ENCODE measurements at places on chromosomes 1 and 21.

GRCh38 chr1:2148691-2149090 lies 45.9 kb downstream of the FAAP20 start:
- DNase-seq, result no peak

DNA sequence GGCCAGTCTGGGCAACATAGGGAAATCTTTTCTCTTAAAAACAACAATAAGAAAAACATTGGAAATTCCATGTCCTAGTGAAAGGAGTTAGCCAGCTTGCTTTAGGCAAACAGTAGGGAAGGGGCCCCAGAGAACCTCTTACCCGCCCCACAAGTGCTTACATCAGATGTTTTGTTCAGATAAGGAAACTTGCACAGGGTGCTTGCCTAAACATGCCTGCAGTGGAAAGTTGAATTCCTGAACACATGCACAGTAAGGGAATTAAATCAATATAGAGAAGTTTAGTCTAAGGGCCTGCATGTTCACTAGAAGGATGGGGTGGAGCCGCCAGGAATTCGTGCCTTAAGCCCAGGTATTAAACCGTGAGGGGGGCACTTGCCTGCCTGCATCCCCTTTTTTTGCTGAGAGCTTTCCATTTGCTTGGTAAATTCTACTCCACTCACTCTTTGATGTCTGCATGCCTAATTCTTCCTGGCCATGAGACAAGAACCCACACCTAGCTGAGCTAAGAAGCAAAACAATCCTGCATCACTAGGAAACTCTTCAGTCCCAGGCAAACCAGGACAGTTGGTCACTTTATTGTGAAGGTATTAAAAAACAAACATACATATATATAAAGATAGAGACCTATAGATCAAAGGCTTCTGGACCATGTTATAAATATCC lies 499.0 kb downstream of the SIPA1L2 start:
- no peak for DNase-seq

DNA sequence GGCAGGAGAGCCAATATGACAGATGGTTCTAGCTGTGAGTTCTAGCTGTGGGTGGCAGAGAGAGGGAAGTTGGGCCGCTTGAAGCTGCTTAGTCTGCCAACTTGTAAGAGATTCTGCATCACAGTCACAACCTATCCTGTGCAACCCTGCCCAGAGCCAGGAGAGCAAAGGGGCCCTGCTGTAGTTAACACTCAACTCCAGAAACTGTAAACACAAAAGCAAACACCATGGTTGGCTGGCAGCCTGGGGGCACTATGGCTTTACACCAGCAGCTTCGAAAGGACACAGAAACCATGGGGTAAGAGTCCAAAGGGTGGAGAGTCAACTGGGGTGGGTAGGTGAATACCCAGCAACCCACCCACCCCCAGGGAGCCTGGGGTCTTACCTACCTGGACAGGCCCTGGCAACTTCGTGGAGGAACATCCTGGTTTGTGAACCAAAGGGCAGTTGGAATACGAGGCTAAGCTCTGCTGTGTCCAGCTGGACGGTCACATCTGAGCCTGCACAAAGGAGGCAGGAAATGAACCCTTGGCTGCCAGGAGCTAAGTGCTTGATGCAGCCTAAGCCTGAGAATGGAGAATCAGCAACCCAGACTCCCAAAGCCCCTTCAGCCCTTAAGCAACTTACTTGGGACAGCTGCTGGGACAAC lies 6.4 kb downstream of the INPP5B start:
- DNase-seq, result no peak

- DNase-seq, result no peak
Measured at GRCh38 chr1:160376525-160377131, 9.8 kb downstream of the NHLH1 start.

DNA sequence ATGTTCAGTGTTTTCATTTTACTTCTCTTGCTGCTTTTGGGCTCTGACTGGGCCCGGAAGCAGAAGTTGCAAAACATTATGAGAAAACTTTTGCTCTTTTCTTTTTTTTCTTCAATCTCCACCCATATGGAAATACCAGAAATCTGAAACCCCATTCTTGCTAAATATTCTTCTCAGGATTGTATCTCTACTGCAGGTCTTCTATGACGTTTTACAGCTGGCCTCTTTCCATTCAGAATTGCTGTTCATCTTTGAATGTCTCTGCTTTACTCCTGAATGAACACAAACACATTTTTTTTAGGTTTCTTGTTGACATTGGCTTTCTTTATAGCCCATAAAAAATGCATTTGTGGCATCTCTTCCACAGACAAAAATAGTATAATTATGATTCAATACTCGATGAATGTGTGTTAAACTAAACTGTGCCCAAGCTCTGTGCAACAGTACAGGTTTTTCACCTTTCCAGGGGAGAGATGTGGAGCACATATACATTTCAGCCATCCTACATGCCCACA lies 18.8 kb downstream of the PTPRC start:
- no peak for DNase-seq

DNA sequence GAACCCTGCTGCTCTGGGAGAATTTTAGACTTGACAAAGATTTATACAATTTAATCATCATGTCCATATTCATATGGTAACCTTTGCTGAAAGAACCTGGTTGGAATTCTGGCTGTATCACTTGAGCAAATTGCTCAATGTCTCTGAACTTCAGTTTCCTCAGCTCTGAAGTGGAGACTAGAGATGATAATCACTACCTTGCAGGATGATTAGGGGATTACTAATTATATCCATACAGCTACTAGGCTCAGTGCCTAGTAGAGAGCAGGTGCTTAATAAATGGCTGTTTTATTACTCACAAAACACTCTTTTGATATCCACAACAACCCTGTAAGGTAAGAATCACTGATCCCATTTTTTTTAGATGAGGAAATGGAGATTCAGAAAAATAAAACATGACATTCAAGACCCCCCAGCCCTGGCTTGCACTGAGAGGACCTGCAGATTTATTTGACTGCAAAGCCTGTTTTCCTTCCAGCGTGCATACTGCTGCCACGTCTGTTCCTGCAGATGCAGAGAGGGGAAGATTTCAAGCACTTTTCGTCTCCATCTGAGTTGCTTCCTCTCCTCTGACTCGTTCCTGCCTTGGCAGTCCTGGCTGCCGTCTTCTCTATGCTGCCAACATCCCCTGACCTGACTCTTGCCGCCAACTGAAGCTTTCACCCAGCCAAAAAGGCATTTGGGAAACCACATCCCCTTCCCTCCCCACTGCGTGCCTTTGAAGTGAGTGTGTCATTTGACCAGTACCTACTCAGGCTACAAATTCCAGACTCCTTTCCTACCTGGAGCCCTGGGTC lies 203.0 kb downstream of the PLPP3 start:
- no peak for DNase-seq

DNA sequence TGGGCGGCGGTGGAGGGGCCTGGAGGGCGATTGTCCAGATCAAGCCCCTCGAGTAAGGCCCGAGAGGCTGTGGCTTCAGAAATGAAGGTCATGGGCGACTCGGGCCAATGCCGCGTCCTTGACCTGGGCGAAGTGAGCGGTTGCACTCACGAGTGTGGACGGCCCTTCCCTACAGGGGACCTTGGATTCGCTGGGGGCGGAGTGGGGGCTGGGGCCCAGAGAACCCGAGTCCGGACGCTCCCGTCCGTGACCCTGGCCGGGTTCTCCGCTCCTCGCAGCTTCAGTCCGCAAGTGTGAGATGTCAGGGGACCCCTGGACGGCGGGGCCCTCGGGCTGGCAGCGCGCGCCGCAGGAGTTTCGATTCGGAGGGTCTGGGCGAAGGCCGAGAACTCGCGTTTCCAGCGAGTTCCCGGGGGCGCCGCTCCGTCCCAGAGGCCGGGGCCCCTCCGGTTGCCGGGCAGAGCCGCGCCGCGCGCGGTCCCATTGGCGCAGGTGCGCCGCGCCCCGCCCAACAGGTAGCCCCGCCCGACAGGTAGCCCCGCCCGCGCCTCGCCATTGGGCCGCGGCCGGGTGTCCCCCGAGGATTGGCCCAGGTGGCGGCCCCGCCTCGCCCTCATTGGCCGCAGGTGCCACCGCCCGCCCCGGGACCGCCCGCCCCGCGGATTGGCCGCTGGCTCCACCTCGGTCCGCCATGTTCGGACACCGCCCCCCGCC lies at the start of gene PRKCZ:
TSS of gene PRKCZ (plus strand) at position 694 of the 714 bp plus-strand sequence. CDS start 220 bp downstream, outside the sequence.
- DNase-seq, result peak; percentile 91

GRCh38 chr1:178232949-178233348 lies 139.0 kb downstream of the RASAL2 start:
- no peak for DNase-seq

DNA sequence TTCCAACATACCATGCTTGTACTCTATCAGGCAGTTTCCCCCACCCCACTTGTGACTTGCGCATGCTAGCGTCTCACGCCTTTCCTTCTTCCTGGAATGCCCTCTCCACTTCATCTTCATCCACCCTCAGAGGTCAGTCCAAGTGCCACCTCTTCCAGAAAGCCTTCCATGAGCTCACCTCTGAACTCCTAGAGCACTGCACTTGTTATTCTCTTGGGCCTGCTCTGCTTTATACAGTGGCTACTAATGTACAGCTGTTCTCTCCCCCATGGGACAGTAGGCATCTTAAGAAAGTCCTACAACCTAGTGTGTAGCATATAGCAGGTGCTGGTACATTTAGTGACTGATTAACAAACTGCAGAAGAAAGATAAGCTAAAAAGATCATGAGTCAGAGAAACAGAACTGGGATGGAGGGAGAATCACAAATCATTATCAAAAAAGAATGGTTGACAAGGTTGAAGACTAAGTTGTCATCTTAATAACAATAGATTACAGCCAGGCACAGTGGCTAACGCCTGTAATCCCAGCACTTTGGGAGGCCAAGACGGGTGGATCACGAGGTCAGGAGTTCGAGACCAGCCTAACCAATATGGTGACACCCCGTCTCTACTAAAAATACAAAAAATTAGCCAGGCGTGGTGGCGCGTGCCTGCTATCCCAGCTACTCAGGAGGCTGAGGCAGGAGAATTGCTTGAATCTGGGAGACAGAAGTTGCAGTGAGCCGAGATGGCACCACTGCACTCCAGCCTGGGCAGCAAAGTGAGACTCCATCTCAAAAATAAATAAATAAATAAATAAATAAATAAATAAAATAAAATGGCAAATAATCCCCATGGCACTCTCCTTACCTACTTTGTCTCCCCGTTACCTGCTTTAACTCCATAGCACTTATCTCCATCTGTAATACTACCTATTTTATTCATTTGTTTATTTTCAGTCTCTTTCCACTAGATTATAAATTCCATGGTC lies 16.3 kb upstream of the TSPAN1 start:
- DNase-seq, result no peak

DNA sequence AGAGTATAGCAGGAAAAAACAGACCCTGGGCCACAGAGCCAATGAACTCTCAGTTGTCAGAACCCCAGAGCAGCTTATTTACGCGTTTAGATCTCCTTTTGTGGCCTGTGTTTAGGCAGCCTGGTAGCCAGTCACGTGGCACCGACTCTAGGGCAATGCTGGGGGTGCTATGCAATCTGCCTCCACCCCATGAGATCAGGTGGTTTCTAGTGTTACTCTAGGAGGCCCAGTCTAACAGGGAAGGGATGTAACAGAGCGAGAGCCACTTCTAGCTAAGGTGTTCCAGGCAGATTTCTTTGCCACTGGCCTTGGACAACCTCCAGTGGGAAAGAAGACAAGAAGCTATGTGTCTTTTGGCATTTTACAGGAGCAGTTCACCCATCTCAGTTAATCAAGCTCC lies 12.0 kb upstream of the A3GALT2 start:
- no peak for DNase-seq

DNA sequence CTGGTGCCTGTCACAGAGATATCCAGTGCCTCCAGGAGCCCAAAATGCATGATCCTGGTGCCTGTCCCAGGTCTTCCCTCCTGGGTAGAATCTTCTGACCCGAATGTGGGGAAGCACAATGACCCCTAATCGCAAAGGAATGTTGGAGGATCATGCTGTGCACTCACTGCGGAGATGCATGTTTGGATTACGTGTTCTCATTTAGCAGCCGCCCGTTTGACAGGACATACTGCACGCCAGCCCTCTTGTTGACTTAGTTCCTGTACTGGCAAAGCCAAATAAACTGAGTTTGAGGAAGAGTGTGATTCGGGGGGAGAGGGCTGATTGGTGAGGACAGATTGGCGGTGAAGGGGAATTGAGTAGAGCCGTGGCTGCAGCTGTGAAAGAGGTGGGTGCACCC lies 85.9 kb upstream of the SIM2 start:
- no peak for DNase-seq

GRCh38 chr1:114671011-114671938 lies 1.4 kb upstream of the DENND2C start:
- DNase-seq, result no peak

GRCh38 chr1:85596947-85597346 lies 16.4 kb downstream of the CCN1 start:
- no peak for DNase-seq

DNA sequence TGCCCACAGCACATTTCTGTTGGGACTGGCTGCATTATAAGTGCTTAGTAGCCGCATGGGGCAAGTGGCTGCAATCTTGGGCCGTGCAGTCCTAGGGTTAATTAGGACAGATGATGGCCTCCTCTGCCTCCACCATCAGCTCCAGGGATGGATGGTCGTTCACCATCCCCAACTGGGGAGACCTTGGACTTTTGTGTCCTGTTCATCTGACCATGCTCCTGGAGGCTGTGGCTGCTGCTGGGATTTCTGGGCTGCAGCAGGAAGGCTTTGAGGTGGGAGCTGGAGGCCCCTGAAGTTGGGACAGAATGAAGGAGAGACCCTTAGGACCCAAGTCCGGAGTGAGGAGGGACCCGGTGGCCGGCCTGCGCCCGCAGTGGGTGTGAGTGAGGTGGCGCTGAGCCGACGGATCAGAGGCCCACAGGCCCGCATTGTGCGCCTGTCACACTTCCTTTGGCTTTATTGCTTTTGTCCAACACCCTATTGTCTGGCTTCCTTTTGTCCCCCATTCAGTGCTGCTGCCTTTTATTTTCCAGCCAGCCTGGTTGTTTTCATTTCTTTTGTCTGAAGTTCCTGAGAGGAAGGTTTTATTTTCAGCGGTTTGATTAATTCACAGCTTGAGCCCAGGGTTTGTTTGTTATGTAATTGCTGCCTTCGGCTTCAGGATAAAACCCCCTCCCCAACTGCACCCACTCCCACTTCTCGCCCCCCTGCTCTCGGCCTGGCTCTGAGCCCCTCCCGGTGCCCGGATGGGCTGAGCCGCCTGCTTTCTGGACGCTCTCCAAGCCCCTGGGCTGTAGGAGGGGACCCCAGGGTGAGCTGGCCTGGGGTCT lies 35.6 kb downstream of the SOX13 start:
- DNase-seq, result no peak

DNA sequence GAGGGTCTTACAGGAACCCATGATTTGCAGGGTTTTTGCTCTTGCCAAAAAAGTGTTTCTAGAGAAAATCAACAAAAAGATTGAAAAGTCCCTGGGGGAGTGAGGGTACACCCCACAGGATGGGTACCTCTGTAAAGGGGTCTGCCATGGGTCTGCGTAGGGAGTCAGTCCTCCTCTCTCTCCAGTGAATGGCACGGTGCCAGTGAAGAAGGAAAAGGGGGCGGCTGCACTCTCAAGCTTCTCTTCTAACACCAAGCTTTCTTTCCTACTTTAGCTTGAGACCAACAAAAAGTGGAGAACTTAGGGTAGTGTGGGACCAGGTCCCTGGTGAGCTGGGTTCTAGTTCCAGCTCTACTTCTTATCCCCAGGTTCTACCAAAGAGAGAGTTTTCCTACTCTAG lies 87.4 kb downstream of the GLUL start:
- no peak for DNase-seq

DNA sequence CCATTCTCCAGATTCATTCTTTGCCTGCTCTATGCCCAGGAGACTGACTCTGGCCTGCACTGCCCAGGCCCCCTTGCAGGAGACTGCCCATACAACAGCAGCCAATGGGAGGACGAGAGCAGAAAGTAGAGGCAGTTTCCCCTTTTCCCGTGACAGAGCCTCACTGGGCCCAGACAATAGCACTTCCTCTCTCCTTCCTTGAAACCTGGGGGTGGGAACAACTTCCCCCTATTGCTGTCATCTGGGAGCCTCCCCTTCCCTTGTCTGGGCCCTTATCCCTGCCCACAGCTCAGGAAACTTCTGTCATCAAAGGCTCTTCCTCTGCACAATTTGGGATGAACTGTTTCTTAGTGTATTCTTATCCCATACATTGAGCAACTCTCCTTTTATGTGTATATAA lies 60.8 kb upstream of the KCNJ15 start:
- no peak for DNase-seq

Data from activated naive CD4-positive, alpha-beta T cell (primary cell).